ENCODE measurements at places on chromosomes 6 and 20.

DNA sequence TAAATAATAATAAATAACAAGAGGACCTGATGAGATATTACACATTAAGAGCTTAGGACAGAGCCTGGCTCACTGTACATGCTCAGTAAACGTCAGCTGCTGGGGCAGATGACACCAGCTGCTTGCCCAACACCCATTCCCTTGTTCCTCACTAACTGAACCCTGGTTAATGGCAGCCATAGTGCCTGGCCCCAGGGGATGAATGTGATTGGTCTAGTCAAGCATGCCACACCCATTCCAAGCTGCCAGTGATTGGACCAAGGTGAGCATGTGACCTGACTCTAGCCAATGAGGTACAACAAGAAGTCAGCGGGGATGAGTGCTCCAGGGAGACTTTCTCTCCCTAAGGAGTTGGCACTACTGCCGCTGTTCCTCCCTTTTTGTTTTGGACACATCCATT lies 85.1 kb upstream of the PTPN1 start:
- DNase-seq, result no peak

- no peak for DNase-seq
These were observed 98.7 kb upstream of the LRFN2 start for GRCh38 chr6:40685862-40686261.

GRCh38 chr6:106527979-106528378 lies 101.3 kb downstream of the RTN4IP1 start:
- DNase-seq, result peak; percentile 74

- DNase-seq, result no peak
These were observed 284.5 kb upstream of the CDYL start for GRCh38 chr6:4491501-4492260.

DNA sequence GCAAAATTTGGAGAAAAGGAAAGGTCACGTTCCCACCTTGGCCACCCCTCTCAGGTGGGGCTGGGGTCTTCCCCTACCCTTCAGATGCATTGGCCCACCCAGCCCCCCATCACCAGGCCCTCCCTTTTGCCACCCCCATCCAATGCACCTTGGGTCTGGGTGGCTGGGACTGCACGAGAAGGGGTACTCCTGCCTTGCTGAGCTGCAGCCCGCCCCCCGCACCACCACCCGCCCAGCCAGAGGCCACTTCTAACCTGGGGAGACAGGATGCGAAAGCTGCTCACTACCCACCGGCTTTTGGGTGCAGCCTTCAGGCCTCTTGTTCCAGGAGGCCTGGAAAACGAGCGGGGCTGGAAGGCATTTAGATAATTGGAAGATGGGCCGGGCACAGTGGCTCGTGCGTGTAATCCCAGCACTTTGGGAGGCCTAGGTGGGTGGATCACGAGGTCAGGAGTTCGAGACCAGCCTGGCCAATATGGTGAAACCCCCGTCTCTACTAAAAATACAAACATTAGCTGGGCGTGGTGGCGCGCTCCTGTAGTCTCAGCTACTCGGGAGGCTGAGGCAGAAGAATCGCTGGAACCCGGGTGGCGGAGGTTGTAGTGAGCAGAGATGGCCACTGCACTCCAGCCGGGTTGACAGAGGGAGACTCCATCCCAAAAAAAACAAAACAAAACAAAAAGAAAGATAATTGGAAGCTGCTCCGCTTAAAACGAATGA lies 1.2 kb upstream of the CDC25B start:
- DNase-seq, result no peak

- no peak for DNase-seq
These were observed 147.5 kb upstream of the TSHZ2 start for GRCh38 chr20:52824494-52825216.

DNA sequence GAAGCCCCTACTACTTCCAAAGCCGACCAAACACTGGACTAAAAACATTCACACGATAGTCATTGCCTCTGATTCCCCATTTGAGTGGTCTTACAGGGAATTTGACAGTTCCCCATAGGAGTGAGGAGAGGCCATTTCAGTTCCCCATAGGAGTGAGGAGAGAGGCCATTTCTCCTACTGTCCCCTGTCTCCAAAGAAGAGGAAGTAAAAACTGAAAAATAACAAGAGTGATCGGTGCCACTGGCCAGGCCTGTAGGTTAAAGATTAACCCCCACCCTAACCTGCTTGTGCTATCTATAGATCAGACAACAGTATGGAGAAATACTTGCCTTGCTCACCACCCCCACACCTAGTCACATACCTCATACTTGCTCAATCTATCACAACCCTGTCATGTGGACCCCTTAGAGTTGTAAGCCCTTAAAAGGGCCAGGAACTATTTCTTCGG lies 204.0 kb upstream of the MOCS1 start:
- DNase-seq, result no peak

DNA sequence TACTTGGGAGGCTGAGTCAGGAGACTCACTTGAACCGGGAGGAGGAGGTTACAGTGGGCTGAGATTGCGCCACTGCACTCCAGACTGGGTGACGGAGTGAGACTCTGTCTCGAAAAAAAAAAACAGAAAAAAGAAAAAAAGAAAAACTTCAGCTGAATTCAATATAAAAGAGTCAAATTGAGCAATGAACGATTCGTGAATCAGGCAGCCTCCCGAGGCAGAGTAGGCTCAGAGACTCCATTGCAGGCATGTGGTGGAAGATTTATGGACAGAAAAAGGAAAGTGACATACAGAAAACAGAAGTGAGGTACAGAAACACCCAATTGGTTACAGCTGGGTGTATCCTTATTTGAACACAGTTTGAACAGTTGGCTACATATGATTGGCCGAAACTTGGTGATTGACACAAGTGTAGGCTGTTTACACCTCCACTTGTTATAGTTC lies 56.3 kb downstream of the HLA-DPB1 start:
- no peak for DNase-seq

- DNase-seq, result peak; percentile 22
These were observed 9.4 kb downstream of the TLDC2 start for GRCh38 chr20:36885356-36885755.

DNA sequence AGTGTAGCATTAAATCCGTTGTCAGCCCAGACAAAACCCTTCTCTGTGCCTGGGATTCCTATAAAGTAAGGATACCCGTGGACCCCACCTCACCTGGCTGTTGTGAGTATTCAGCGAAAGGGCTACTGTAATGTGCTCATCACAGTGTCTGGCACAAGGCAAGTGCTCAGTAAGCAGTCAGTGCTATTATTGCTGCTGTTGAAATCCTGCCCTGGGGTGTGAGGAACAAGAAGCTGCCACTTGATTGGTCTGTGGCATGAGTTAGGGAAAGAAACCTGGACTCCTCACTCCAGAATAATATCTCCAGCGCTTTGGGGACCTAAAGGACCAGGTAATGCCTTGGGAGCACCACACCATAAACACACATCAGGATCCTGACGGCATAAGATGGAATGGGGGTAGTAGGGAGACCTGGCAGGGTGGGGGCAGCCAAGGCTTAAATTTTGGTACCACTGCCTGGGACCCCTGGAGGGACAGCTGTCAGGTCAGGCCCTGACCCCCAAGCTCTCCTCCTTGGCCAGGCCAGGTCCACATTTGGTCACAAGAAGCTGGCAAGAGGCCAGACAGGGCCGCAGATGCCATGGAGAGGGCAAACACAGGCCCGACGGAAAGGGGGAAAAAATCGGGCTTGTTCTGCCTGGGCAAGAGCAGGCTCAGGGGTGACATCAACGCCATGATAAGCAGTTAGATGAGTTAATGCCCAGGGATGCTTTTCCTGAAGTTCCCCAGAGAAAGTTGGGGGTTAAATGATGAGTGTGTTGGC lies 66.5 kb downstream of the MRPL14 start:
- no peak for DNase-seq

DNA sequence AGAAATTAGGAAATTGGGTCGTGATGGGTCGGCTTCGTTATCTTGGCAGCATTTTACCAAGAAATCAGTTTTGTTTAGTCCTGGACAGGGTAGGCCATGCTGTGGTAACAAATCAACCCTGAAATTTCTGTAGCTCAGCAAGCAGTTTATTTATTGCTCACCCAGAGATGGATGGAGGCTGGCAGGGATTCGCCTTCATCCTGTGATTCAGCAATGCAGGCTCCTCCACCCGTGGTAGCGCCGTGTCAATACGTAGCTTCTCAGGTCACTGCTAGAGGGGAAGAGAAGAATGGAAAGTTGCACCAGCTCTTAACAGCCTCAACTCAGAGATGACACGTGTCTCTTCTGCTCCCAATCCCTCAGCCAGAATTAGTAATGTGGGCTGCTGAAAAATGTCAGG lies 157.0 kb upstream of the SGK1 start:
- no peak for DNase-seq

- no peak for DNase-seq
These were observed 188.3 kb upstream of the AGPAT4 start for GRCh38 chr6:161462148-161462547.

DNA sequence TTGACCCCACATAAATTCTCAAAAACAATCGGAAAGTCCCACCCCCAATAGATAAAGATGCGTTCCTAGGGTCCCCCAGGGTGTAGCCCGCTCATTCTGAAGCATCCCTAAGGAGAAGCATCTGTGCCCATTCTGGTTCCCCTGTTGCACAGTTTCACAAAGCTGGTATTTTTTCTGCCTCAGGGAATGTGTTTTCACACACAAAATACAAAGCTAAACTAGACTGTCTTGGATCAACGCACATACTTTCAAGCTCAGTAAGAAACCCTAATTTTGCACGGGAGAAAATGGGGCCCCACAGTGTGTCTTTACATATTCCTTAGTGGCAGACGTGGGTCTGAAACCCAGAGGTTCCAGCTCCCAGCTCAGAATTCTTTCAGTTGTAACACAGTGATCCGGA lies 6.1 kb downstream of the FOXQ1 start:
- no peak for DNase-seq

DNA sequence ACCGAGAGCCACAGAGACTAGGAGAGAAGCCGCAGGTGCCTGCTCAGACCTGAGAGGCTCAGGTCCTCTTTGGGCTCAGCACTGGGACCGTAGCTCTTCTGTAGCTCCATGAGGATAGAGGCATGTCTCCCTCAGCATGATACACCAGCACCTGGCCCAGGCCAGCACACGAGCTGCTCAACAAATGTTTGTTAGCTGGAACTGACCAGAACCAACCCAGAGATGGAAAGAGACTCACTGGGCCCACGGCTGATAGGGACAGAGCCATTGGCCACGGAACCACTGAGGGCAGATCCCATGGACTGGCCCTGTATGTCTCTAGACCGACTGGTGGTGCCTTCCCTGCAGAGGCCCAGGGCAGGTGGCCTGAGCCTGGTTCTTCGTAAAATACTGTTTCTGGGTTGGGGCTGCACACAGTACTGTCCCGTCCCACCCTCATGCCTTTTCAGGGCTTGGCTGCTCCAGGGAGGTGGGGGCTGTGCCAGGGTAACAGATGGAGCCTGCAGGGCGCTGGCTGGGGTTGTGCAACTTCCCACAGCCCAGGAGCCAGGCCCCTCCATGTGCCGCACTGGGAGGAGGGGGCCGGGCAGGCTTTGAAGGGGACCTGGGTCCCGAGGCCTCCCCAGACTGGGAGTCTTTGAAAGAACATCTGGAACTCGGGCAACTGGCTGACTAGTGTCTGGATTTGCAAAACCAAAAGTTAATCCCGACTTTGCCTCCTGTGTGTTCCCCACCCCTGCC lies 5.2 kb downstream of the C20orf204 start:
- no peak for DNase-seq

DNA sequence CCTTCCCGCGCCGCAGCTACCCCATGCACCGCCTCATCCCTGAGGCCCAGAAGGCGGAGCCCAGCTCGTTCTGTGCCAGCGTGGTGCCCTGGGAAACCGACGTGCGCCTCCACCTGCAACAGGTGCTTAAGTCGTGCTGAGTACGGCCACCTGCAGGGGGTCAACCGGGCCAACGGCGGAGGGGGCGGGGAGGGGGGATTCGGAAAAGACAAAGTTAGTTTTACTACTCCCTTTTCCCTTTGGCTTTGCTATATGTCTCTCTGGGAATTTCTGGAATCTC lies 168.9 kb downstream of the CDK19 start:
- no peak for DNase-seq

DNA sequence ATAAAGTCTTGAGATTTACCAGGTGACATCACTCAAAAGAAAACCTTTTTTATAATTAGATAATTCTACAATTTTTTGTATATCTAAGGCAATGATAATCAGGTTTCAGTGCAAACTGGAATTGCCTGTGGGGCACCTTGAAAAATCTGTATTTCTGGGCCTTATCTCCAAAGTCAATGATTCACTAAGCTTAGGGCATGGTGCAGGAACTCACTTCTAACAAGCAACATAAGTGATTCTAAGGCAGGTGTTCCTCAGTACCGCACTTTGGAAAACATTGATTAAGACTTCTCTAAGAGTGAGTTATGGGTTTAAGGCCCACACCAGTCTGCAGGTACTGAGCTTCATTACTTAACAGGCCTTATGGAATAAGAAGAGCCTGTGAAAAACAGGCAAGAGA lies 115.3 kb downstream of the COL12A1 start:
- DNase-seq, result no peak

Data from NCI-H460 (cell line).